Left cardiac atrium (tissue), 4 donors: ENCODE measurements at places on chromosomes 7 and 10.

DNA sequence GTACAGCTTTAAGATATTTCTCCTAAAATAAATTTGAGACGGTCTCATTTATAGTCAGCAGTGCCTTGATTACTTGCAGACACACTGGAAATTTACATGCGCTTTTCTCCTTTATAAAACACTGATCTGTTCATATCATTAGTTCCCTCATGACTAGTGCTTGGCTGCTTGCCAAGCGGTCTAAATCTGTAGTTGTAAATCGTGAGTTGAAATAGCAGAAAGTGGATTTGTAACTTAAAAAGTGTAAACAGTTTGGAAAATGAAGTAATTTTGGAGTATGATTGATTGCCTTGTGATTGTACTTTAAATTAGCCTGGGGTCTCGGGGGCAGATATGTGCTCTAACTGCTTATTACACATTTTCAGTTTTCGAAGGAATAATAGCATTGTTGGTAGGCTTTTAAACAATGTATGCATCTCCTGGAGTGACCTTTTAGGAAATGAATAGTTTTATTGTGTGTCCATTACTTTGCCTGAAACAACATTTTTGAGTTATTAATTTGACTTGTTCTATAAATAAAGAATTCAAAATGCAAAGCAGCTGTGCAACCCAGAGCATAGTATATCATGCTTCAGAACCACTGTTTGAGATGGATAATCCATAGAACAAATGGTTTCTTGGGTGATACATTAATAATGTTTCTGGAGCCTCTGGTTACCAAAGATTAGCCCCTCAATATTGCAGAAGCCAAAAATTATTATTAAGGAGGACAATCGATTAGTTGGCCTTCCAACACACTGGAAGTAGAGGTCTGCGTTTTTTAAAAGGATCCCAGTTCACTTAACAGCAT, 73.3 kb downstream of the ARID5B start:
- DNase-seq: peak; percentile 74

- no peak for DNase-seq
Measured at GRCh38 chr7:90347759-90348158, 1.2 kb downstream of the GTPBP10 start.

DNA sequence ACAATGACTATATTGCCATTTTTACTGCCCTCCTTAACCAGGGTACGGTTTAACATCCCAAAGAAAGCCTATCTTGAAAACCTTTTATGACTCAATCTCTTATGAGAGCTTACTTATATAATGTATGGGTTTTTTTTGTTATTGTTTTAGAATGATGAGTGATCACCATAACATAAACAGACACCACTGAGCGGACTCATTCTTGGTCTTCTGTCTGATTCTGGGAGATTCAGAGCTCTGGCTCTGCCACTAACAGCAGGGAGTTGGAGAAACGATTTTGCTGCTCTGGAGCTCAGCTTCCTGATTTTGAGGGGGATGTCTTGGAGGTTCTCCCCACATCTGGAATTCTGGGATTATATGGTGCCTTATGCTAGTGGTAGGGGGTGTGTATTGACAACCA, 244.1 kb downstream of the FRMD4A start:
- no peak for DNase-seq

GRCh38 chr7:66602159-66602558, 26.5 kb upstream of the KCTD7 start:
- no peak for DNase-seq

- DNase-seq: no peak
Measured at GRCh38 chr7:148589640-148590039, 926 bp upstream of the C7orf33 start.

DNA sequence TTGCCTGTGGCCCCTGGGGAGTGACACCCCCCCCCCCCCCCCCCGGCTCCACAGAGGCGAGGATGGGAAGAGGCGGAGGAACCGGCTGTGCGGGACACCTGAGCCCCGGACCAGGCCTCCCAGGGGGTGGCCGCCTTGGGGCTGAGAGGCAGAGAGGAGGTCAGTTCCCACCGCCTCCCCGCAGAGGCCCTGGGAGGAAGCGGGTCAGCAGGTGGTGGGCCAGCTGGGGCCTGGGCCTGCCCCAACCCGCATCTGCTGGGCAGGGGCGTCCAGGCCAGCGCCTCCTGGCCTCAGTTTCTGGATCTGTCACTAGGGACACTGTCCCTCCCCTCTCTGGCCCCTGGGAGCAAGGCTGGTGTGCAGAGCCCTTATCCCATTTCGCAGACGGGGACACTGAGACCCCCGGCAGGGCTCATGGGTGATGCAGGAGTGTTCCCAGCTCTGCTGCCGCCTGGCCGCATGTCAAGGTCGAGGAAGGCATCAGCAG, 14.6 kb upstream of the LFNG start:
- DNase-seq: no peak

- DNase-seq: no peak
Measured at GRCh38 chr10:119537953-119538630, 4.4 kb downstream of the RGS10 start.

DNA sequence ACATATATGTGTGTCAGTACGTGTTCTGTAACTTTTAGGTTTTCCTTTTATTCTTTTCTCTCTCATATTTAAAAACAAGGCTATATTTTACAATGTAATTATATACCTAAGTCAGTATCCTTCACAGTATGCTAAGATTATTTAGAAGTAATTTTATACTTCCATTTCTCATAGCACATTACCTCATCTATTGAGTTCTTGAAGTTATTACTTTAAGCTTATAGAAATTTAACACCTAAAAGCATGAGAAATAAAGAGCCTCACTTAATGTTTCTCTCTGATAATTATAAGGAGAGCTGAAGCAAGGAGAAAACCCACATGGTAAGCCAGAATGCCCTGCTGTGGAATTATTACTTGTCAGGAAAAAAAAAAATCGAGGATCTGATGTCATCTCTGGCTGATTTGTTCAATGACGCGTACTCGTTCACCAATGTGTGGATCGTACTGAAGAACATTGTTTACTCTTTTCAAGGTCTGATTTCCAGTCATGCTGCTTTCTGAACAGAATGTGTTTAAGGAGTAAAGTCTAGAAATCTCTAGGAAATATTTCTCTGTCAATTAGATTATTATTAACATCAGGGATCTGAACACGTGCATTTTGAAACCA, 21.9 kb downstream of the CACNB2 start:
- DNase-seq: no peak
